ENCODE measurements at places on chromosomes 11 and 22.

DNA sequence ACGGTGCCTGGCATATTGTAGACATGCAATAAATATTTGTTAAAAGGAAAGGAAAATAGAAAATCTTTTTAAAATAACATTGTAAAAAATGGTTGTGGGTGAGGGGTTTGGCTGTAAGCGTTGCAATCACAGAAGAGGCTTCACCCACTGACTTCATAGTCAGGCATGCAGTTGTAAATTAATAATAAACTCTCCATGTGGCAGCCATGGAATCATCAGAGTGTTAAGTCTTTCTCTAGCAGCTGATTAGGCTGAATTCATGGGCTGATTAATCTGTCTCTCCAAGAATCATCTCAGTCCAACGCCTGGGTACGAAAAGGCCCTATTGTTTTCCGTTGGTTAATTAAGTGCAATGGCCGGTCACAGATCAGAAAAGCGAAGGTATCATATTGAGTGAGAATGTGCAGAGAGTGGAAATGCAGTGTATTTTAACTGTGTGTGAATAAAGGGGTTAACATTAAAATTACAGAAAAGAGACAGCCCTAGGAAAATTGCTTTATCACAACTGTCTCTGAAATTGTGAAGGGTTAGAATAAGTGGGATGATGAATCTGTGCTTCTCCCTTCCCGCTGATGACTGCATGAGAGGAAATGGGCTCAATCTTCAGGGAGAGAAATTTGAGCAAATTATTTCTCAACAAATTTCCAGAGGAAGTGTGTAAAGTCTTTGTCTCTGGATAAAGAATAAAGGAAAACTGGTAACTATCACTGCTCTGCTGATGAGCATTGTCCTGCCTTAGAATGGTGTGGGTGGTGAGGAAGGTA, 269.0 kb downstream of the FAM76B start:
- DNase-seq, result no peak

DNA sequence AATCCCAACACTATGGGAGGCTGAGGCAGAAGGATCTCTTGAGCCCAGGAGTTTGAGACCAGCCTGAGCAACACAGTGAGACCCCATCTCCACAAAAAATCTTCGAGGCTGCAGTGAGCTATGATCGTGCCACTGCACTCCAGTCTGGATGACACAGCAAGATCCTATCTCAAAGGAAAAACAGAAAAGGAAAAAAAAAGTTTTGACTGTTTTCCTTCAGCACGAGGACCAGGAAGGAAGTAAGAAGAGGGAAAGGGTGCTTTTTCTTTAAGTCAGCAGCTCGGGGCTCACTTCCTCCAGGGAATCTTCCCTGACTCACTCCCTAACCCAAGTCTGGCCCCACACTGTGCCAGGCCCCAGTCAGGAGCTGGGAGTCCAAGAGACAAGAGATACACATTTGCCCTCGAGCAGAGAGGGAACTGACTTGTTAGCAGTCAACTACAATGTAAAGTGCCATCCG, 14.2 kb downstream of the ARRB1 start:
- no peak for DNase-seq

- DNase-seq, result no peak
Observed at GRCh38 chr22:30614268-30614667, 7.3 kb downstream of the TCN2 start.

DNA sequence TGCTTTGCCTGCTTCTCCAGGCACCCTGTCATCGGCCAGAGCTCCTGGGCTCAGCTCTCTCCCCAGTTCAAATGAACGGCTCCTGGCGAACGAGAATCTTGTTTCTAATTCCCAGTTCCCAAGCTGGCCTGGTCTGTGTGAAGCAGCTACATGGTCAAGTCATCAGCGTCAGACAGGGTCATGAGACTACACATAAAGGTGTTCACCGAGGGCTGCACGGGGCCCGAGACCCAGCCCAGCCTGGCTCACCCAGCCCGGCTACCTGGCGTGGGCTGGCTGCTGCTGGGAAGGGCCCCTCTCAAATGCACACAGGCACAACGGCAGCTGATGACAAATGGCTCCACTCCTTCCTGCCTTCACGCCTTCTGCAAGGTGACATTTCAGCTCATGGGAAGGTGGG, 14.6 kb upstream of the CELSR1 start:
- no peak for DNase-seq

DNA sequence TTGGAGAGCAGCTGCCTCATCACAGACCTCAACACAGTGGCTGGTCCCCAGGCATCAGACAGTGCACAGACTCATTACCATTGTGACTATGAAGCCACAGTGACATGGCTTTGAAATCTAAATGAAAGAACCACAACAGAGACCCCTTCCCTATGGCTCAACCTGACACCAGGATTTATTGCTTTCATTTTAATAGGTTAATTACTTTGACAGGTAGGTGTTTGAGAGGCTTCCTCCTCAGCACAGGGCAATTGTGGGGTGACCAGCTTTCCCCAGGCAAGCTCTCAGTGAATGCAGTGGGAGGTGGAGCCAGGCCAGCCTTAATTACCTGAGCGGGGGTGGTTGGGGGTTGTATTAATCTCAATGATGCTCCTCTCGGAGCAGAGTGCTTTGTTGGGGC, 102.3 kb downstream of the CHST1 start:
- DNase-seq, result no peak

DNA sequence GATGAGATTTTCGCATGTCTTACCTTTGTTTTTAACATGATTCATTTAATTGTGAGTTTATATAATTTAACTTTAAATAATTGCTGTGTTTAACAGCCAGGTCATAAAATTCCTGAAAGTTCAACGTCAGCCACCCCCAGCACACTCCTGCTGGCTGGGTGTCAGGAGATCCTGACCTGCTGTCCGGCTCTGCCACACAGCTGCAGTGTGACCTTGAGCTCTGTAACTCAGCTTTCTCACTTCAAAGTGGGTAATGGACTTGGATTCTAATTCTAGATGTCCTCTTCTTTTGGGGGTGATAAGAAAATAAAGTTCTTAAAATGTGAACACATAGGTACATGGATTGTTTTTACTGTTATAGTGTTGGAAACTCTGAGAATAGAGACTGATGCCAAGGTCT, 10.9 kb downstream of the VPS26B start:
- DNase-seq, result no peak

DNA sequence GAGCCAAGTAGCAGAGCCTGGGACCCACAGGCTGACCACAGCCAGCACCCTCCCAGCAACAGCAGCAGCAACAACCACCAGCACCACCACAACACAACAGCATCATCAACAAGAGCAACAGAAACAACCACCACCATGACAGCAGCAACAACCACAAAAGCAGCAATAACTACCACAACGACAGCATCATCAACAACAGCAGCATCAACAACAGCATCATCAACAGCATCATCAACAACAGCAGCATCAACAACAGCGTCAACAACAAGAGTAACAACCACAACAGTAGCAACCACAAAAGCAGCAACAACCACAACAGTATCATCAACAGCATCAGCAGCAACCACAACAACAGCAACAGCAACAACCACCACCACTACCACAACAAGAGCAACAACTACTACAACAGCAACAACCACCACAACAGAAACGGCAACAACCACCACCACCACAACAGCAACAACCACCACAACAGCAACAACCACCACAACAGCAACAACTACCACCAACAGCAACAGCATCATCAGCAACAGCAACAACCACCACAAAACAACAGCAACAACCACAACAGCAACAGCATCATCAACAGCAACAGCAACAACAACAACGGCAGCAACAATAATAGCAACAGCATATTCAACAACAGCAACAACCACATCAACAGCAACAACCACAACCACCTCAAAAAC, 22.1 kb upstream of the FGF3 start:
- no peak for DNase-seq

DNA sequence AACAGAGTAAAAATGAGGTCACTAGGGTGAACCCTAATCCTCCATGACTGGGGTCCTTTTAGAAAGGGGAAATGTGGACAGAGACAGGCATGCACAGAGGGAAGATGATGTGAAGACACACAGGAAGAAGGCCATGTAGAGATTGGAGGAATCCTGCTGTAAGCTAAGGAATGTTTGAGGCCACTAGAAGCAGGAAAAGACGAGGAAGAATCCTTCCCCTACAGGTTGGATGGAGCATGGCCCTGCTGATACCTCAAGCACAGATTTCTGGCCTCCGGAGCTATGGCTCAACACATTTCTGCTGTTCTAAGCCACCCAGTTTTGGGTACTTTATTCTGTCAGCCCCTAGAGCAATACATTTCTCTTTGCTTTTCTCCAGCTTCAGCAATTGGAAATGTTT, 486.9 kb downstream of the MIAT start:
- DNase-seq, result no peak

DNA sequence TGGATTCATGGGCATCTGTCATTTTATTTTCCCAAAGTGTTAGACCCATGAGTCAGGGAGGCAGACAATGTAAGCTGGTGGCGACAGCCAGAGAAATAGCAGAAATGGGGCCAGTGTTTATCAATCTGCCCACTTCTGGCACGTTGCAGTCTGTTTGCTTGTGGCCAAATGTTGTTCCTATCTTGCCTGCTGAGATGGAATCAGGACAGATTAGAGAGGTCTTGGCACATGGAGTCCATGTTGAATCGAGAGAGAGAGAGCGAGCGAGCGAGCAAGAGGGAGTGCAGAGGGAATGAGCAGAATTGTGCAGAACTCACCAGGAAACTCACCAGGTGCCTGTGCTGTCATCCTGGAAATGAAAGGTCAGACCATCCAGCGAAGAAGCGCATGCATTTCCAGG, 21.9 kb upstream of the PARVG start:
- no peak for DNase-seq

DNA sequence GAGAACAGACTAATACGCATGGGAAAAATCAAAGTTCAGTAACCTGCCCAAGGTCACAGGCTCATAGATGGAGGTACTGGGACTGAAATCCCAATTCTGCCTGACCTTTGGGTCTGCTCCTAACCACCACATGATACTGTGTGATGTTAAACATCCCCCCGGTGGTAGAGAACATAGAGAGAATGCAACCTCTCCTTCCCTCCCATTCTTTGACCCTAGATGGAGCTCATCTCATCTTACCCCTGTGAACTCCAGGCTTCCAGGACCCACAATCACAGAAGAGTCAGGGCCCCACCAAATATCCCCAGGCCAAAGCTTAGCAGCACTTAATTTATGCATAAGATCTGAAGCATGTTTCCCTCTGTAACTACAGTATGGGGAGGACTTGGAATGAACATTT, 198.5 kb downstream of the MYO18B start:
- DNase-seq, result no peak

GRCh38 chr11:103893371-103893770, 143.1 kb upstream of the DDI1 start:
- DNase-seq, result no peak

DNA sequence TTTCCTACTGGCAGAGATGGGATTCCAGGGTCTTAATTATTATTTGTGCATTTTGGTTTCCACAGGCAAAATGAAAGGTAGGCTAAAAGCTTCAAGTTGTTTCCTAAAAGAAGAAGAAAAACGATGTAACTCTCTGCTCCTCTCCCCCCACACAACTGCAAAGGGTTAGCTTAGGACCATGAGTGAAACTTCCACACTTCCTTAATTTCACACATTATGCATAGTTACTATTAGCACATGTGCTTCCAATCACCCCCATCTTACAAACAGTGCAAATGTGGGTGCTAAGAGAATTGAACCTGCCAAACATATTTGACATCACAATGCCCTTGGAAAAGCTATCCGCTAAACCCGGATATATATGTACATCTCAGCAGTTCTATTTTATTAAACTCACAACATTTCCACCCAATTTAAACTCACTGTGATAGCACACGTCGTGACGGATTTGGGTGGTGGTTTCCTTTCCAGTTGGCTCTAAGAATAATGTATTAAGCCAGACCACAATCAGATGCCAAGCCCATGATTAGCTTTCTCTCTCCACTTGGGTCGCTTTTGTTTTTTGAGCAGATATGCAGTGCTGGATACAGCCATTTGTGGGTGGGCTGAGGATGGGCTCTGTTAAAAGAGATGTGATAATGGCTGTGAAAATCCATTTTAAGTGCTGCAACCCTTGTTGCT, 245.0 kb upstream of the POU2AF2 start:
- no peak for DNase-seq

GRCh38 chr11:35780951-35781860, 118.6 kb downstream of the TRIM44 start:
- DNase-seq, result no peak

DNA sequence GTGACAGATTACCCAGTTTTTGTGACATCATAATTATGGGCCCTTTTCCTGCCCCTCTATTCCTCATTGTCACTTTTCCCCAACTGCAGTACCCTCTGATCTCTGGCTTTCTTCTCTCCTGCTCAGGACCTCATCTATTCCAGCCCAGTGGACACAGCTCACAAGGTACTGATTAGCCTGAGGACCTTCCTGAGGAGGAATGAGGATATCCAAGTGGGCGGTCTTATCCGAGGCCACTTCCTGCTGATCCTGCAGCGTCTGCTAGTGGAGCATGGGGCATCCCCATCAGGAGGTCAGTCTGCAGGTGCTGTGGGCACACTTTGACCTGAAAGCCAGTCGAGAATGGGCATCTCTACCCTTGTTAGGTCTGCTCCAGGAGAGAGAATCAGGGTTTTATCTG, 24.5 kb upstream of the CCDC134 start:
- DNase-seq, result no peak

GRCh38 chr11:16299390-16299789, 57.0 kb downstream of the SOX6 start:
- DNase-seq, result no peak

- DNase-seq, result no peak
Observed at GRCh38 chr11:18853086-18853720, 61.6 kb upstream of the PTPN5 start.

GRCh38 chr11:2562890-2563212, 118.0 kb downstream of the KCNQ1 start:
- DNase-seq, result no peak

DNA sequence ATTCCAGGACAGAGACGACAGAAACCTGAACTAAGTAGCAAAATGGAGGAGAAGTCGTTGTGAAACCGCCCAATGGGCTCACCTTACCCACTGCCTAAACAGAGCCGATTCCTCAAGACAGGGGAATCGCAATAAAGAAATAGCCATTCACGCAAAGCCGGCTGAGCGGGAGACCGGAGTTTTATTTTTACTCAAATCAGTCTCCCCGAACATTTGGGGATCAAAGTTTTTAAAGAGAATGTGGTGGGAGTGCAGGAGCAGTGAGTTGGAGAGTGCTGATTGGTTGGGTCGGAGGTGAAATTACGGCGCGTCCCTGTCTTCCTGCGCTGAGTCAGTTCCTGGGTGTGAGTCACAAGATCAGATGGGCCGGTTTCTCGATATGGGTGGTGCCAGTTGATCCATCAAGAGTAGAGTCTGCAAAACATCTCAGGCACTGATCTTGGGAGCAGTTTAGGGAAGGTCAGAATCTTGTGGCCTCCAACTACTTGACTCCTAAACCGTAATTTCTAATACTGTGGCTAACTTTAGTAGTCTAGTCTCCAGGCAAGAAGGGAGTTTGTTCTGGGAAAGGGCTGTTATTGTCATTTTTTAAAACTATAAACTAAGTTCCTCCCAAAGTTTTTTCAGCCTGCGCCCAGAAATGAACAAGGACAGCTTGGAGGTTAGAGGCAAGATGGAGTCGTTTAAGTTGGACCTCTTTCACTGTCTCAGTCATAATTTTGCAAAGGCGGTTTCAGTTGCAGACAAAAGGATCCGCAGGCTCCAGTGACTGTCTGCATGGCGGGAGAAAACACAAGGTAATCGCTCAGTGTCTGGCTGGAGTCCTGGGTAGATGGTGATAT, 34.1 kb downstream of the OR4D9 start:
- DNase-seq, result no peak

Data from central memory CD4-positive, alpha-beta T cell (primary cell).